ENCODE measurements at places on chromosomes 3 and 15.

DNA sequence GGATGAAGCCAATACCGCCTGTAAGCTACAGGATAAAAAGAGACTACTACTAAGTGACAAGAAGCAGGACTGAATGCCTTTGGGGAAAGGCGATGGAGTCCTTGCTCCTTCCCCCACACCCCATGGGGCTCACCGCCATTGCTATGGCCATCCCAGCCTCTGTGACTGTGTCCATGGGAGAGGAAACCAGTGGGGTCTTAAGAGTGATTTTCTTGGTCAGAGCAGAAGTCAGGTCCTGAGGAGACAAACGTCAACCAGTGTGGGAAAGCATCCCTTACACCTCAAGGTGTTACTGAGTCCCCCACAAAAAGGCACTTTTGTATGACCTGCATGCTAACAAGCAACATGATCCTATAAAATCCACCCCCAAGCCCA is 913 bp downstream of the IMPDH2 start:
- DNase-seq: no peak

DNA sequence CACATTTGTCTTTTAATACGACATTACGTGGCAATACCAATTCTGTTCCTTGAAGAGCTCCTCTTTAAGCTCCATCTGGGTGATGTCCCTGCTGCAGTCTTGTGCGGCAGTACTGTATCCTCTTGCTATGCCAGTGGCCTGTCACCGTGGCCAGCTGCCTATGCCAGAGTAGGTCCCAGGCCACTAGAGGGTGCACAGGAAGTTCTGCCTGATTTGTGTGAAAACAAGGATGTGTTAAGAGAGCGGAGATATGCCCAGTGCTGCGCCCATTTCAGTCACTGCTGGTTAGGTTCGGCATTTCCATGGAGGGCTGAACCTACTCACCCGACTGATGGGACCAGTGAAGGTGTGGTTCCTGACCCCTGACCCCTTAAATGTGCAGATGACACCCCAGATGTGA is 25.2 kb downstream of the NIPA1 start:
- DNase-seq: no peak

GRCh38 chr3:171415070-171415469 is 45.1 kb downstream of the TNIK start:
- DNase-seq: no peak

- no peak for DNase-seq
Observed at GRCh38 chr15:41331281-41331680, 1.1 kb downstream of the OIP5 start.

DNA sequence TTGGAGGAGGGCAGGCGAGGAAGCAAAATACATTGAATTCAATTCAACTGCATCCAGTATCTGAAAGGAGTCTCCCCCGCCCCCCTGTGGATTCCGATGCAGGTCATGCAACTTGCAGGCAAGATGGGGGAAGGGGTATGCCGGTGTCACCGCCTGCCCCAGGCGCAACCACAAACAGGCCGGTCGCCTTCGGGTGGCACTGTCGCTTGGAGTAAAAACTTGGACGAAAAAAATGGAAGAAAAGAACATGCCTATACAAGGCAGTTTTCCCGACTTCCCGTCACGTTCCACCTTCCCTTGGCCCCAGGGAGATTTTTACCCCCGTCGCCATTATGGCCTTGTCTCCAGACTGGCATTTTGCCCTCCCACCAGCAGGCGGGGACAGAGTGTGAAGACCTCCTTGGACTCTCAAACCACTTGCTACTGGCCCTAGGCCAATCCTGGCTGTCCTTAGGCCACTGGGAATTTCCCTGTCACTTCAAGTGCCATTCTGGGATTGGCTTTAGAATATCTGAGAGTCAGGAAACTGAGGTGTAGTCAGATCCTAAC is 1.6 kb upstream of the NTRK3 start:
- no peak for DNase-seq

DNA sequence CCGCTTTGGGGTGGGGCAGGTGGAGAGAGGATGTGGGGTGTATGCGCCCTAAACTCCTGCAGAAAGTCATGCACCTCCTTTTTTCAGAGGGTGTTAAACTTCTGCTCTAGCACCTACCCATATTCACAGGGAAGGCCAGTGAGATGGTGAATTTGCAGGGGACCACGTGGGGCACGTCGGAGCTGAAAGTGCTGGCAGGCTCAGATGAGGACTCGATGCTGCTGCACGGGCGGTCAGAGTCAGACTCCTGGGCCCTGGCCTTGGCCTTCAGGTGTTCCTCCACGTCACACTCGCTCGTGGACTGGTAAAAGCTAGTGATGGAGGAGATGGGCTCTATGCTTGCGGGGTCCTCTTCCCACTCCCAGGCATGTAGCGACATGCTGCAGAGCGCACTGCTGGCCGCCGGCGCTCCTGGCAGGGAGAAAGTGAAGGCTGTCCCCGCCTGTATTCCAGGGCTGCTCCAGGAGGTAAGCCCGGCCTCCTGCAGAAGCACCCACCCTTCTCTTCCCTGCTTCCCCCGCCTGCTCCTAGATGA is 883 bp downstream of the CFAP92 start:
- DNase-seq: no peak

- DNase-seq: peak; percentile 0
Observed at GRCh38 chr3:30319713-30320112, 286.7 kb upstream of the TGFBR2 start.

GRCh38 chr3:37668431-37668817 is 193.3 kb upstream of the CTDSPL start:
- DNase-seq: no peak

DNA sequence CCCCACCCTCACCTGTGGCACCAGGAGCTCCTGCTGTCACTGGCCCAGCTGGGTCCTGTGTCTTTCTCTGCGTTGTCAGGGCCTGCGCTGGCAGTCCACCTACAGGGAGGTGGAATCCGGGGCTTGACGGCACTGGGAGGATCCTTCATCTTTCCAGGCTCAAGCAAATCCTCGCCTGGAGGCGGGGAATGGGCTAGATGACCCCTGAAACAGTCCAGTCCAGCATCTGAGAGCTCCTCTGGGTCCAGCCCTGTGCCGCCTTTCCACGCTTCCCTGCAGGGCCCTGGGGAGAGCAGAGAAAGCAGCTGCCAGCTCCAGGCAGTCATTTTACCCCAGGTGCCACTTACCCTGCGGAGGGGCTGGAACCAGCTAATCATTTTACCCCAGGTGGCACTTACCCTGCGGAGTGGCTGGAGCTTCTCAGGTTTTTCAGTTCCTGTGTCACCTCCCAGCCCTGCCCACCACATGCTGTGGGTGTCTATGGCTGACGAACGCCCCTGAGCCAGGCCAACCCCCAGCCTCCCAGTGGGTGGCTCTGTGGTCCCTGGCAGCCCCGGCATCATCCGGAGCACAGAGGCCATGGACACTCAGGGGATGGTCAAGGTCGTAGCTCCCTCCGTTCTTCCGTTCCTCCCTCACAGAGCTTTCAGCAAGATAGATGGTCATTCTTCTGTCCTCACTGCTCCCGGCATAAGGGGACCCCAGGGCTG is 17.9 kb upstream of the ADIPOQ start:
- no peak for DNase-seq

DNA sequence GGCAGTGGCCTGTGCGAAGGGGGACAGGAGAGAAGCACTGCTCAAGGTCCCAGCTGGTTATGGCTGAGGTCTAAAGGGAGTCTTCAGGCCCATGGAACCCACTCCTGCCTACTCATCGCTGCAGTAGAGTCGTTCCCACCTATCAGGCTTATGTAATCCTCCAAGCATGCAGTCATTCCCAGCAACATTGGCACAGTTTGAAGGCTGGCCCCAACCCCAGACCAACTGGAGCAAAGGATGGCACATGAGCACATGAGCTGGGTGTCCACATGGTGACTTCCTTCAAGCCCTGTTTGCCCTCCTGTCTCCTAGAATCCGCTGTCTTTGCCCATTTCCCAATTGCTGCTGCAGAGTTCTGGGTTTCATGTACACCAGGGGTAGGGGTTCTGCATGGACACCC is 60.5 kb upstream of the FGD5 start:
- no peak for DNase-seq

GRCh38 chr3:44323341-44323955 is 15.1 kb upstream of the TCAIM start:
- DNase-seq: peak; percentile 7

DNA sequence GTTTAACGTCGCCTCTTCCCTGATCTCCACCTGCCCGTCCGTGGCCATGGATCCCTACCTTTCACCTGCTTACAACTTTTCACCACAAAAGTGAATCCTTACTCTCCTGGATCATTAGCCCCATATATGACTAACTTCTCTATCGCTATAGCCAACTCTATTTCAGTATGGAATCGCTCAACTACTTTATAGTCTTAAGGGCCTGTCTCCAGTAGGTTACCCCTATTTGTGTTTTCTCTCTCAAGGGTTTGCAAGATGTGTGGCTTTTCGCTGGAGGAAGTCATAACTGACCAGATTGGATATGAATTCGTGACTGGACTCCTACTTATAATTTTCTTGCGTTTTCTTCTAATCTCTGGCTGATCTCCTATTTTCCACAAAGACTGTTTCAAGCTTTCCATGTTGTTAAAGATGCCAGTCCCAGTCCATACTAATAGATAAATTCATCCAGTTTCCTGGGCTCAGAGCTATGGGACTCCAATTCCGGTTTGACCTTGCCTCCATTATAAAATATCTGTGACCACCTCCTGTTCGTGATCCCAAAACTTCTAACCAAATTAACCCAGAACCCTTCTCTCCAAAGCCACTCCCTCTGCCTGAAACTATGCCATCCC is 1.3 kb upstream of the STAG1 start:
- DNase-seq: no peak

DNA sequence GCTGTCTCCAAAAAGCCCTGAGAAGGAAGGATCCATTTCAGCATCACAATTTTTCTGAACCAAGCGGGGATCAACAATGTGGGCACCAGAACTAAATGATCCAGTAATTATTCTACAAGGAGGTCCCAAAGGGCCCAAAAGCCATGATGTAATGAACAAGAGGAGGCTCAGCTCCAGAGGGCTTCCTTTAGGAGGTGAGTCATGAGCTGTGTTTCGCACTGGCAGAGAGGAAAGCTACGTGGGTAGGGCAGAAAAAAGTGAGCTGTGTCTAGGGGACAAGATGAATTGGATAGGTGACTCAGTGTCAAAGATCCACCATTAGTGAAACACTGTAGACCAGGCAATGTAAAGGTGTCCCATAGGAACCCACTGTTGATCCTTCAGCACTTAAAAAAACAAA is 113.4 kb downstream of the RORA start:
- DNase-seq: no peak

- DNase-seq: no peak
Observed at GRCh38 chr3:118760585-118761290, 273.9 kb downstream of the IGSF11 start.

- no peak for DNase-seq
Observed at GRCh38 chr15:68678746-68679145, 100.0 kb downstream of the CORO2B start.

GRCh38 chr3:128009952-128010846 is 42.0 kb upstream of the SEC61A1 start:
- no peak for DNase-seq

- no peak for DNase-seq
Observed at GRCh38 chr3:61730056-61730455, 168.7 kb downstream of the PTPRG start.

DNA sequence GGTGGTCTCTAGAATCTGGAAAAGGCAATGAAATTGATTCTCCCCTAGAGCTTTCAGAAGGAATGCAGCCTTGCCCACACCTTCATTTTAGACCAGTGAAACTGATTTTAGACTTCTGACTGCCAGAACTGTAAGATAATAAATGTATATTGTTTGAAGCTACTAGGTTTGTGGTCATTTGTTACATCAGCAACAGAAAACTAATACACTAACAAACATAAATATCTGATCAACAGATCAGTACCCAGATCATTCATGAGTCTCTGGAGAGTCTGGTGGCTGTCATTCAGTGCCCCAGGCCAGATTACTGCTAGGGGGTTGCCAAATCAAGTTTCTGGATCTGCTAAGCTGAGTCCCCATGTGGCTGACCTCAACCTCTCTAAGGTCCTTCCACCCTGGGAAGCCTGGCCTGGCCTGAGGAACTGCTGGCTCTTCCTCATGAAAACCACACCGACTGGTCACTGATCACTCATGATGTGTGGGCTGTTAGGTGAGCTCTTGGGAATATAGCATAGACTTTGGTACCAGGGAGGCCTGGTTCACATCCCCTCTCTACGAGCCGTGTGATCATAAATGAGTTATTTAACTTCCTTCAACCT is 11.1 kb upstream of the LACTB start:
- DNase-seq: no peak

GRCh38 chr3:142796823-142797222 is 73.0 kb downstream of the TRPC1 start:
- DNase-seq: no peak

DNA sequence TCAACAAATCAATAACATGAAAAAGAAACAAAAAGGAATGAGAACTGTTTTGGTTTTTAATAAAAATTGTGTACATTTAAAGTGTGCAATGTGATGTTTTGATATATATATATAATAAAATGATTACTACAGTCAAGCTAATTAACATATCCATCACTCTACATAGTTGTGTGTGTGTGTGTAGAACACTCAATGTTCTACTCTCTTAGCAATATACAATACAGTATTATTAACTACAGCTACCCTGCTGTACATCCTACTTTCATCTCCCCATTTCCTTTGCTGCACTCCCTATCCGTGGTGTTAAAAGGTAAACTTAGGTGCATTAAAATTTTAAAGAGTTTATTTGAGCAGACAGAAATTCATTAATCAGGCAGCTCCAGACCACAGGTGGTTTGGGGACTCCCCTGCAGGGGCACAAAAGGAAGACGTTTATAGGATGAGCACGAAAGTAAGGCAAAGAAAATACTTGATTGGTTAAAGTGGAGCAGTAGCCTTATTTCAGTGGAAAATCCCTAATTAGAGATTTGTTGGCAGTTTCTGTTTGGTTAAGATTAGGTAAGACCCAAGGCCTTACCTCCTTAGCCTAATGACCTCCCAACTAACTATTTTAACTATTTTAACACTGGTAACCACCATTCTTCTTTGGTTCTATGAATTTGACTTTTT is 61.8 kb upstream of the SNRK start:
- DNase-seq: no peak

- no peak for DNase-seq
Observed at GRCh38 chr3:19254189-19254588, 105.9 kb downstream of the KCNH8 start.

DNA sequence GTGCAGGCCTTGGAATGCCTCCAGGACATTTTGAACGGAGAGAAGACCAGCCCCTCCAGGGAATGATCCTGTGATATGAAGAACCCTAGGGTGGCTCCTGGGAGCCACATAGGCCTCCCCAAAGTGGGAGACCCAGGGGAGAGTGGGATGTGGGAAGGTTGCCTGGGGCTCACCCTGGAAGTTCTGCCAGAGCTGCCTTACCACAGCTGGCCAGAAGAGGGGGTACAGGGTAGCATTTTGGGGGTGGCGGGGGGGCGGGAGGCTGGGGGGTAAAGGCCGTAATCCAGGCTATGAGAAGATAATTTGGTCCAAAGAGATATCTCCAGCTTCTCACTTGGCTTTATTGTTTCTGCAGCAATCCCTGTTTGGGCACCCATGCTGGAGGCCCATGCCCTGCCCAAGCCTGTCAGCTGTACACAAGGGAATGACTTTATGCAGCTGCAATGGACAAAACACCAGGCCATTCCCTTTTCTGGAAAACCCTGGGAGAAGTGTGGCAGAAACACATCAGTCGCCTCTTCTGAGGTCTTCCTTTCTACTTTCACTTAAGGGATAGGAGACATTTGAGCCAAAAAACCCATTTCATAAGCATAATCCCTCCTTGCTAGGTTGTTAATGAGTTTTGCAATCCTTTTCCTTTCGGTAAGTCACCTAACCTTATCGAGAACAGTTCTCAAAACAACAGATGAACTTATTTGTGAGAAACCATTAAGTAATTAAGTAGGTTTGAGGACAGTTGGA is 11.0 kb upstream of the MUSTN1 start:
- DNase-seq: no peak

- no peak for DNase-seq
Observed at GRCh38 chr3:168024537-168024941, 71.2 kb downstream of the GOLIM4 start.
